Activated CD8-positive, alpha-beta memory T cell treated with anti-CD3 and anti-CD28 coated beads for 24 hours (primary cell): ENCODE measurements at places on chromosomes 7 and 10.

DNA sequence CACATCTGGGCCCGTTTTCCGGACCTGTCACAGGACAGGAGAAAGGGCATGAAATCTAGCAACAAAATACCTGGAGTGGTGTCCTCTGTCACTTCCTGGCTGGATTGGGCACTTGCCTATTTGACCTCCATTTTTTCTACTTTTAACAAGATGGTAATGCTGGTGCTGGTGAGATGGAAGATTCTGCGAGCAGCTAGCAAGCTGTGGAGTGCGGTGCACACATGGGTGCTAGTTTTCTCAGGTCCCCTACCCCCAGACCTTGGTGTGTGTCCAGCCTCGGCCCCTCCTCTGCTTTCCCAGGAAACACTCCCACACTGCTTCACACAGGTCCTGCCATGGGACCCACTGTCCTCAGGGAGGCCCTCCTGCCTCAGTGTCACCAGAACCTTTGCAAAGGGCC lies 87.7 kb downstream of the WDR11 start:
- DNase-seq: no peak

DNA sequence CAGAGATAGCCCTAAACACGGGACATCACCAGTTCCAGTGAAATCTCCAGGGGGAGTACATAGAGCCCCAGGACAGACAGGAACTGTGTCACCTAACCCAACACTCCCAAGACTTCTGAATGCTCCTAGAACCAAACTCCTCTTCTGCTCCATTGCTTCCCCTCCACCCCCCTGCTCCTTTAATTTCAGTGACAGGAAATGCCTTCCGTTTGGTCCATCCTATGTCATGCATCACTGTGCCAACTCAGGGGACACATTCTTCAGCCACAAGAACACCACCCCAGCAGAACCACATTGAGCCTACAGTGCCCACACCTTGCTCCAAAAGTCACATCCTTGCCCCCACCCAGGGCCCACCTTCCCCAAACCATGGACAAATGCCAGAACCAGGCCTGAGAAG lies 100.5 kb downstream of the KCNMA1 start:
- DNase-seq: no peak

DNA sequence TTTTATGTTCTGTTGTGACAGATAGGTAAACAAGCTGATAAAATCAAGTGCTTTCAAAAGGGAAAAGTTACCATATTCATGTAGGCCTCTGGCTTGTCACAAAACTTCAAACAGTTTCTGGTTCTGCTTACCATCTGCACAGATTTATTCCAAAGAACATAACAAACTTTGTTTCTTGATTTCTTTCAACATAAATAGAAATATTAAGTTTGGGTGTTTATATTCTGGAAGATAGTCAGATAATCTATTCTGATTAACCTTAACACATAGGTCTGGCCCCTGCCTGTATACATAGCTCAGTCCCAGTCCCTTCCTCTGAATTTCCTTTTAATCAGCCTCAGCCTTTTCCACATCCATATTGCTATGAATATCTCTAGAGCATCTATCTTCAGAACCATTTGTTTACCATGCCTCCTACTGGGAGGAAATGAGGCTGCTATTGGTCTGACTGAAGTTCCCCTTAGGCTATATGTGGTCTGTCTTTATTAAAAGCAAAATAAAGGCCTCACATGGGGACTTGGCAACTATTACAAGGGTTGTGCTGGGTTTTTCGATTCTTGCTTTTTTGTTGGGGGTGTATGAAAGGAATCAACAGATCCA lies 319.0 kb downstream of the HPSE2 start:
- DNase-seq: no peak

DNA sequence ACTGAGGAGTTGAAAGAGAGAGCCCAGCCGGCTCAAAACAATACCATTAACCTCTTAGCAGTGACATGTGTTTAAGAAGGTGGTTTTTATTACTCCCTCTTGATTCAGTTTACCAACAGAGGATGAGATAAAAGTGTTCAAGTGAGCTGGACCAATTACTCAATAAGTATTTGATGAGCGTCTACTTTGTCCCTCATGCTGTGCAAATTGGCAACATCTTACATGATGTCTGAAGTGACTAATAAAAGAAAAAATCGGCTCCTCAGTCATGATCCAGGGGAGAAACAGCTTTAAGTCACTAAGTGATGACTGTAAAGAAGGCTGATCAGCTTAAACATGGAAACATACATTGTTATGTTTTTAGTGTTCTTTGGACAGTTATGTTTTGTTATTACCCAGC lies 7.8 kb downstream of the WNT16 start:
- DNase-seq: no peak

DNA sequence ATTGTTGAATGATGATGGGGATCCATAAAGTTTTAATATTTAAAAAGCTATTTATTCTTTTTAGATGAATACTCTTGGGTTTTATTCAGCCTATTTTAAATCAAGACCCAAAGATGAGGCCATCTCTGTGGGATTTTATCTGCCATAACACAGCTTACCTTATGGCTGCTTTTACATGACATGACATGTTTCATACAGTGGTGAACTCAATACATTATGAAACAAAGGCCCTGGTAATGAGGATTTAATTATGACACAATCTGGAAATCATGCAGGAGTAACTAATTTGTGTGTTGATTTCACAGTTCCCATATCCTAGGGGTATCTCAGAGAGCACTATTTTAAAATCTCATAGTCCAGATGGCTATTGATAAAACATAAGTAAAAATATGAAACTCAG lies 661.8 kb upstream of the FZD8 start:
- no peak for DNase-seq

GRCh38 chr10:31918671-31919409 lies 9.8 kb downstream of the ARHGAP12 start:
- DNase-seq: no peak

DNA sequence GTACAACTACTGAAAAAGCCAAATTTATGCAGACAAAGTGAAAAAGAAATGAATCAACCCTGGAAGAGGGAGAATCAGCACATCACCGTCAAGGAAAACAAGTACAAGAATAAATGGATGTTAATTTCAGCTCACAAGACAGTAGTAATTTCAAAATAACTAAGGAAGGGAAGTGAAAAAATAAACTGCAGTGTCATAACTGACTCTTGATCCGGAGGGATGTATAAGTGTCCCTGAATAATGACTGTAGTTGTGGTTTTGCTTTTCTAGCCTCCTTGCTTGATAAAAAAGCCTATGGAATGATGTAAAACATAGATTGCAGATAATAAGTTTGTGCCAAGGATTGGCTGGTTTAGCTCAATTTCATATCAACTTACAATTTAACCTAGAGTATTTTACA lies 721.1 kb upstream of the C7orf33 start:
- no peak for DNase-seq

GRCh38 chr7:141534757-141535737 lies 16.2 kb upstream of the AGK start:
- no peak for DNase-seq

DNA sequence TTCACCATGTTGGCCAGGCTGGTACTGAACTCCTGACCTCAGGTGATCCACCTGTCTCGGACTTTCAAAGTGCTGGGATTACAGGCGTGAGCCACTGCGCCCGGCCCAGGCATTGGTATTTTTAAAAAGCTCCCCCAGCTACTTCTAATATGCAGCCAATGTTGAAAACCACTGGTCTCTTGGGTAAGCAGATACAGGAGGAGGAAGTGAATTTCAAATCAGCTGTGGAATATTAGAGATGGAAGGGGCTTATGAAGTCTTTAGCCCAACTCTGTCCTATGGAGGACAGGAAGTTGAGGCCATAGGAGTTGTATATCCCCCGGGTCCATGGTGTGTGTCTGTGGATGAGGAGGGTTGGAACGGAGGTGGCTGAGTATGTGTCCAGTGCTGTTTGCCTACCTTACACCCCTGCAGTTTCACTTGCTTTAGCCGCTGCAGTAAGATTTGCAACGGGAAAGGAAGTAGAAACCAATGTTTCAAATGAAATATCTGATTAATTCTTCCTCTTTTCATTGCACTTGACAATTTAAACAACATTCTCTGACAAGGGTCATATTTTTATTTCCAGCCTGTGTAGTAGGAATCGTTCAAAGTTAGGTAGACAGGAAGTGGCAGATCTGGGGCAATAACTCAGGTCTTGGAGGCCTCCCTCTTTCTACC lies 3.4 kb downstream of the PDE6C start:
- DNase-seq: no peak

DNA sequence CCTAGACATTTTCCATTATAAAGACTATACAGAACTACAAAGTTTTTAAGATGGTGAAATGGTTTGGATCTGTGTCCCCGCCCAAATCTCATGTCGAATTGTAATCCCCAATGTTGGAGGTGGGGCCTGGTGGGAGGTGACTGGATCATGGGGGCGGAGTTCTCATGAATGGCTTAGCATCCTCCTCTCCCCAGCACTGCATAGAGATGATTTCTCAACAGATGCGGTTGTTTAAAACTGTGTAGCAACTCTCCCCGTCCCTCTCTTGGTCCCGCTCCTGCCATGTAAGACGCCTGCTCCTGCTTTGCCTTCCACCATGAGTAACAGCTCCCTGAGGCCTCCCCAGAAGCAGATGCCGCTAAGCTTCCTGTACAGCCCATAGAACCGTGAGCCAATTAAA lies 1.6 kb downstream of the FAM133B start:
- DNase-seq: no peak

- DNase-seq: no peak
Measured at GRCh38 chr7:12713625-12714378, 26.4 kb downstream of the ARL4A start.

DNA sequence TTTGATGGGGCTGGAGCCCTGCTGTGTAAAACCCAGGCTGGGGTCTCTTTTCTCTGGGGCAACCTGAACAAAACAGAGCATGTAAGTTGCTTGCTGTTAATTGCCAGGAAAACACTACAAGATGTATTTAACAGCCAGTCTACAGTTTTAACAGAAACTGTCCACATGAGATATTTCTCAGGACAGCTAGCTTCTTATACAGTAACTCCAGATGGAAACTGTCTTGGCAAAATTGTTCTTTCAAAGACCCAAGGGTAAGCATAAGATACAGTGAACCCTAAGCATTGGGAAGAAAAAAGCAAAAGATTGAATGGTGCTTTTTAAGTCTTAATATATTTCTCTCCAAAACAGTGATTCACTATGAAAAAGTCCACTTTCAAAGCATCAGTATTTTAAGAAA lies 8.1 kb downstream of the FKBP14 start:
- no peak for DNase-seq
